Ecto neural progenitor cell (in vitro differentiated cells): ENCODE measurements at places on chromosomes 6 and 20.
A peak's percentile ranks its signal among the peaks of the same experiment; 100 is the strongest.

DNA sequence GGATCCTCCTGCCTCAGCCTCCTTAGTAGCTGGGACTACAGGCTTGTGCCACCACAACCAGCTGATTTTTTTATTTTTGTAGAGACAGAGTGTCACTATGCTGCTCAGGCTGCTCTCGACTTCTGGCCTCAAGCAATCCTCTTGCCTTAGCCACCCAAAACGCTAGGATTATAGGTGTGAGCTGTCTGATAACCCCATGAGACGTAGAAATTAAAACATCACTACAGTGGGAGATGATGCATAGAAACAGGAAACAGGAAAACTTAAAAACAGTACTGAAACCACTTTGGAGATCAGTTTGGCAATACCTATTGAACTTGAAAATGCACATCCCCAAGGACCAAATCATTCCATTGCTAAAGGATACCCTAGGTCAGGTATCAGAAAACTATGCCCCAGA is 10.8 kb downstream of the SENP6 start:
- DNase-seq = no peak

DNA sequence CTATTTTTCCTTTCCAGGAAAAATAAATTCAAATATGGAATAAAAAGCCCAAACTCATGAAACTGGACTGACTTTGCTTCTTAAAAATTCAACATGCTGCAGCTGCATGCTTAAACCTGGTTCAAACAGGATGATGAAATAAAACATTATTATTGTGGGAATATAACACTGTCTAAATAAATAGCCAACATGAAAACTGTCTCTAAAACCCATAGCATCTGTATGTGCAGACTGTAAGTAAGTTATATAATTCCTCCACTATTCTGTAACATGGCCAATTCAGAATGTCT is 30.4 kb upstream of the AHI1 start:
- DNase-seq = no peak

GRCh38 chr20:50303573-50304500 is 113.2 kb downstream of the CEBPB start:
- no peak for DNase-seq

GRCh38 chr6:86723729-86724128 is 213.6 kb upstream of the HTR1E start:
- DNase-seq = no peak

- DNase-seq = no peak
Observed at GRCh38 chr6:28900577-28901256, 23.1 kb downstream of the TRIM27 start.

DNA sequence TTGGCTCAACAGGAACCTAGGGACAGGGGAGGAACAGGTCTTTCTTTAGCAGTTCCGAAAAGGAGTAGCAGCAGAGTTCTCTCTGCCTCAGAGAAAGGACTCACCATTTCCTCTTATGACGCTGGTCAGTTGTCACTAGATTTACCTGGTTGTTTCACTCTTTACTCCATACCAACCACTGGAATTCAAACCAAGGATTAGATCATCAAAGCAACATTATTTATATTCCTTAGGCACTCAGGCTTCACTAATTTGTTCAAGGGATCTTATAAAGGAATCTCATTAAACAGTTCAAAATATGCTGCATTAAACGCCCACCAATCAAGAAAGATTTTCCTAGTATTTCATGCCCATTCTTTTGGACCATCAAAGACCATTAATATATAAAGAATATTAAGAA is 1129.5 kb upstream of the MAP3K7 start:
- no peak for DNase-seq

GRCh38 chr20:25277051-25277801 is 29.3 kb downstream of the PYGB start:
- DNase-seq = no peak

DNA sequence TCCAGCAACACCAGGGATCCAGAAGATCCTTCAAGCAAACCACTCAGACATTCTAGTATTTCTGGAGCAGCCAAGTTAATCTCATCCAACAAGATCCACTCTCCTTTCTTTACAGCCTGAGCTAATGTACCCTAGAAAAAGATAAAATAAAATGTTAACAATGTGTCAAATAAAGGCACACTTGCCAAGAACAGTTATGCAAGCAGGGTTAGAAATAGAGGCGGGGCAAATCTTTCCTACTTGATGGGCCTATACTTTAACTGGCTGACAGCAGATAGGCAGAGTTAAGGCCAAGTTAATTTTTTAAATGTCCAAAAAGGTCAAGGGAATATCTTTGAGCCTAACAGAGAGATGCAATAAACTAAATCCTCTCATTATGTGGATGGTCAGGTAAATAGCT is 60.8 kb downstream of the MDN1 start:
- no peak for DNase-seq

DNA sequence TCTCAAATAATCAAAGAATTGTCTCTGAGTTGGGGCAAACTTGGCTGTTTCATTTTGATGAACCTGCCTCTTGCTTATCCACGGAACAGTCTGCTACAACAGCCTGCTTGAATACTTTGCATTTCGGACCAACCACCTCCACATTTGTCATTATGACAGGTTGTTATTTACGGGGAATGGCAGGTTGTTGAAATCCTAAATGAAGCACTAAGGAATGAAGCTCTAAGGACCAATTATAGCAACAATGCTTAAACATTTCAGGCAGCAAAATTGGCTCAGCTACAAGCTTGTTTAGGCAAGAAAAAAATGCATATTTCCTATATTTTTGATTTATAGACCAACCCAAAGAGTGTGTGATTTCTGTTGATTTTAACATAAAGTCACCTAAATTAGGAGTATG is 84.5 kb downstream of the MAP3K7 start:
- DNase-seq = no peak

GRCh38 chr6:52340603-52340880 is 21.4 kb upstream of the PAQR8 start:
- no peak for DNase-seq

GRCh38 chr6:32097364-32097763 is 11.8 kb downstream of the TNXB start:
- DNase-seq = no peak

DNA sequence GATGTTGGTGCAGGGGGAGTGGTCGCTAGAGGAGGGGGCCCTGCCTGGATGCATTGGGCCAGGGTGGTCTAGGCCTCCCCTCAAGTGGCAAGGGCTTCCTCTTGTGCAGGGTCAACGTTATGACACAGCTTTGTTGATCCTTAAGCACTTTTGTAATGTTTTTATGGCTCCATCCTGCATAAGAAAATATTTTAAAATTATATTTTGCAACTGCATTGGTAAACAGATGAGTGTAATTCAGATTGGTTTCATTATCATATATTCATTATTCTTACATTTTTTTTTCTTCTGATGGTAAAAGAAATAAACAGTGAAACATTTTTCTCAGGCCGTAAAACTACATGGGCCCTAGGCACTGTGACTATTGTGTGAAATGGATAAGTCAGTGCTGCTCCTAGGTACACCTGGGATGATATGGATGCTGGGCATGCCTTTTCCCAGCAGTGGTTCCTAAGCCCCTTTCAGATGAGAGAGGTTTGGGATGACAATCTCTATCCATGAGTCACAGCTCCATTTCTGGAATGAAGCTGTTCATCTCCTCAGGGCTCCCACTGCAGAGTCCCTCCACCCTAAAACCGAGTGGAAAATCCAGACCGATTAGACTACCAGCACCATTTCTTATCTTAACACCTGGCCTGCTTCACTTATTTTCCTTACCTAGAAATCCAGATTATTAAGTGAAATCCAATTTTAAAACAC is 5.8 kb upstream of the SIM1 start:
- DNase-seq = no peak

DNA sequence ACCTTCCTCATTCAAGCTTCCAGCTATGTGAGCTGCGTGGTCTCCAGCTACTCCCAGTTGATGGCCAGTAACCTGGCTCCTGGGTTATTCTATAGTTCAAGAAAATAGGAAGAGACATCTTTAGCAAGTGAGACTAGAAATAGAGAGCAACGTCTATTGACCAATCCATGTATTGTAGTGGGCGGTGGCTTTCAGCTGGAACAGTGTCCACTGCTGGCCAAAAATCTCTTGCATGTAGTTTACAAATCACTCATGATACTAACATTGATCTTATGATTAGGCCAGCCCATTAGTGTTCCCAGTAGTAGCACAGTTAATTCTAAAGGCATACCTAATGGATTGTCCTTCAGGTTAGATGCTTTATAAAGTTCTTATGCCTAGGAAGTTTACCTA is 58.9 kb upstream of the SCP2D1 start:
- DNase-seq = no peak

- no peak for DNase-seq
Observed at GRCh38 chr6:136607204-136607931, 57.1 kb upstream of the MAP7 start.

DNA sequence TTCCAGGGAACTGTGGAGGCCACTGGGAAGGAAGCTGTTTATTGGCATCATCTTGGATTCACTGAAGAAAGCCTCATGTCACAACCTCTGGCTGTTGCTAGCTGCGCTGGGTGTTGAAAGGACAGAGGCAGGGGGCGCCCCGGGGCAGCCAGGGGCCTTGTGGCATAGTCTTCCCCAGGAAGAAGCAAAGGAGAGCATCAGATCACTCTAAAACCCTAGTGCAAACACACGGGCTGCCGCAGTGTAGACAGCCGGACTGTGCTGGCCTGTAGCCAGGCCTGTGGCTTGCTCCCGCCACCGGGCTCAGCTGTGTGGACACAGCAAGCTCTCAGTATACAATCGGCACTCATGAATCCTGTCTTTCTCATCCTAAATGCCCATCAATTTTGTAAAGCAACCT is 23.8 kb upstream of the SMOC2 start:
- DNase-seq = peak; percentile 46

DNA sequence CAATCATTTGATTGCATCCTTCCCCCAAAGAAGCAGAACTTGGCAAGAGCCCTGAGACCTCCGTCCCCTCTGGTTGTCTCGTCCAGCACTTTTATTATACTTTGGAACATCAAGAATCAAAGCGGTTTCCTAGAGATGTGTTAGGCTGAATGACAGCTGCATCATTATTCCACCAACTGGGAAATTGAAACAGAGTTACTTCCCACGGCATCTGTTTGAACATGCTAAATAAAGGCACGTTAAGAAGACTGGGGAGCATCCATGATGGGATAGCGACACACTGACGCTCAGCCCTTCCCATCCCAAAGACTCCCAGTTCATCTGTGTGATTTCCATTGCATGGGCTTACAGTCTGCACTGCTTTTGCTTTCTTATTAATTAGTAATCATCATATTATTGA is 147.8 kb downstream of the TBC1D7 start:
- no peak for DNase-seq

DNA sequence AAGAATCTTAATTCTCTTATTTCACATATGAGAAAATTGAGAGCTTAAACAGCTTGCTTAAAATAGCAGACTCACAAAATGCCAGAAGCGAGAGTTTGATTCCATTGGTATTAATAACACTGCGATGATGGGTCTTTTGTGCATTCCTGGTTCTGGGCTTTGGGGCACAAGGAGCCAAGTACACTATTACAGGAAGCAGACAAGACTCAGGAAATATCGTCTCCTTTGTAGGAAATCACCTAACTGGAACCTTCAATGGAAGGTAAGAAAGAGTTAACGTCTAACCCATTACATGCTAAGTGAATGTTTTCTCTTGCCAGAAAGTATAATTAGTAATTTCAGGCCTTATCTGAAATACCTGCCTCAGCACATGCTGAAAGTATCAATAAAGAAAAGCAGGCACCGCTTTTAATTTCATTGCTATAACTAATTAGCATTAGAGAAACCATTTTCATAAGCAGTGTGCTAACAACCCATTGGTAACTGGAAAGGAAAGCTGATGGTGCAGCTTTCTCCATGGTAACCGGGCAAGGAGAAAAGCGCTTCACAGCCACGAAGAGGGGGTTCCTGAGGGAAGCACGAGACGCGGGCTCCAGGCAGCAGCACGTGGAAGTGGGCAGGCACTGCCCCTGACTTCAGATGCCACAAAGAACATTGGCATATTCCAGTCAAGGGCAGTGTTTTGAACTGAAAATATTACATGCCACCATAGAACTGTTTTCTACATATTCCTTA is 206.7 kb upstream of the AGPAT4 start:
- DNase-seq = no peak

- DNase-seq = no peak
Observed at GRCh38 chr6:129504456-129504855, 205.5 kb downstream of the ARHGAP18 start.

DNA sequence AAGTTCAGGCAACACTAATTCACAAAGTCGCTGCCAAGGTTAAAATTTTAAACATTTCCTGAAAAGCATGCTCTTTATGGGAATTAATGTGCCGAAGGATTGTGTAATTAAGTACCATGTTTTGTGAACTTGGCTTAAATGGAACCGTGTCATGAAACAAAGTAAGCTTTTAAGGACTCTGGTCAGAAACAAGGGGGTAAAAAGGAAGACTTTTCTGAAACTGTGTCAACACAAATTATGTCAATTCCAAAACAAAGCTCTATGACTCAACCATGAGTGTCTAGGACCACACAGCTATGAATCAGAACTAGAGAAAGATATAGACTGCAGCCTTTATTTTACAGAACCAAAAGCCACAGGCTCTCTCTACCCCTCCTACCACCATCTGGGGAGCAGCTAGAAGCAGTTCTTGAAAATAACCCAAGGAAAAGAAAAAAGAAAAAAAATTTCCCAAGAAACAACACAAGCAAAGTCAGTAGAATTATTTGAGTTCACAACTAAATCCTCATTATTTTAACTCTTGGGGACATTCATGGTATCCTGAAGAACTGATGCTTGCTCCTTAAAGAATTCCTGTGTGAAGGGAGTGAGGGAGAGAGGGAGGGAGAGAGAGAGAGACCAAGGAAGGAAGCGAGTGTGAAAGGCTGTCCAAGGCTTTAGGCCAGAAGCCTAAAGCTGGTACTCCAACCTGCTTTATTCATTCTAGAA is 81.9 kb downstream of the ZMYND8 start:
- DNase-seq = no peak
